ENCODE measurements at places on chromosomes 13 and 19. TPM values are rescaled to one million over a fixed set of nuclear protein-coding genes. Genes with fewer than 3 reads are reported as not detected.
A peak's percentile ranks its signal among the peaks of the same experiment; 100 is the strongest.

The LATS2 gene
- 7.1 TPM for total RNA-seq

DNA sequence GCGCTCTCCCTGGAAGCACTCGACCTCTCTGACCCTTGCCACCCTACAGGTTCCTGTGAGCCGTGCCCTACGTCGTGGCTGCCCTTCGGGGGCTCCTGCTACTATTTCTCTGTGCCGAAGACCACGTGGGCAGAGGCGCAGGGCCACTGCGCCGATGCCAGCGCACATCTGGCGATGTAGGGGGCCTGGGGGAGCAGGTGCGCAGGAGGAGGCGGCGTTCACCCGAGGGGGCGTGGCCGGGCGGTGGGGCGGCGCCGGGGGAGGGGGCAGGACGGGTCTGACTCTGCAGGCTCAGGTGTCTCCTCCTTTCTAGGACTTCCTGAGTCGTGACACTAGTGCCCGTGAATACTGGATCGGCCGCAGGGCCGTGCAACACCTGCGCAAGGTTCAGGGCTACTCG is 26.4 kb downstream of the CLEC4M start:
- ATAC-seq = peak; percentile 16

The PRDX2 gene
- total RNA-seq = 304 TPM

GRCh38 chr13:48532256-48532505 is 699 bp downstream of the RCBTB2 start:
- peak; percentile 5 for ATAC-seq

DNA sequence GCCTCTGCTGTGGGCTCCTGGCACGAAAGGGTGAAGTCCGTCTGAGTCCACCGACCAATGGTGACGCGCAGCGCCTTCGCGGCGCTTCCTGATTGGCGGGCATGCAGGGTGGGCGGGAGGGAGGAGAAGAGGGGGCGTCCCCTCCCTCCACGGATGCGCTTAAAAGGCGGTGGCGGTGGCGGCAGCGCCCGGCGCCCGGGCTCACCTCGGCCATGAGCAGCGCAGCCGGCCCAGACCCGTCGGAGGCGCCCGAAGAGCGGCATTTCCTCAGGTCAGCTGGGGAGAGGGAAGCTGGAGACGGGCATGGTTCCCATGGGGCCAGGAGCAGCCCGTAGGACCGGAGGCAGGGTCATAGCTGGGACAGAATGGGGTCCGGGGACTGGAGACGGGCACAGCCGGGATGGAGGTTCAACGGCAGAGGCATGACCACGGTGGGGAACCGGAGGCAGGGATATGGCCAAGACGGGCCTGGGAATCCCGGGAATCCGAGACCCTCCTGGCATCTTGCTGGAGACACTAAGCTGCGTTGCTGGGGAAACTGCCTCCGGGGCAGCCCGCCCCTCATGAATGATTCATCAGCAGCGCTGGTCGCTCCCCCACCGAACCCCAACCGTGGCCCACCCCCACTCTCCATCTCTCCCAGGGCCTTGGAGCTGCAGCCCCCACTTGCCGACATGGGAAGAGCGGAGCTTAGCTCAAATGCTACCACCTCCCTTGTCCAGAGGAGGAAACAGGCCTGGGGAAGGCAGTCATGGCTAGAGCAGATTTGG is at the start of gene YJEFN3:
Gene YJEFN3 (plus strand): TSS at position 191 of the 770 bp plus-strand sequence. CDS start 22 bp downstream, at position 213.
- ATAC-seq = no peak

DNA sequence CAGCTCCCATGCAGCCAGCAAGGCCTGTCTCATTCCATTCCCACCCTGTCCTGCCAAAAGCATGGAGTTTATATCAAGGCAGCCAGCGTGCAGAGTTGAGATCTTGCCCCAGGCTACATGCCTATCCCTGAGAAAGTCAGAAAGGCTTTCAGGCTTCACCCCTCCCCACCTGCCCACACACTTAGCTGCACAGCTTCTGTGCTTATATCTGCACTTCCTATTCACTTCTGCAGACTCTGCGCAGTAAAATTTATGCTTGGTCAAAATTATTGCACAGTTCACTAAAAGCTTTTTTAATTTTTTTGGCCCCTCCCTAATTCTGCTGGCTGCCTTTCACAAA is 12.5 kb upstream of the ZNF675 start:
- ATAC-seq = no peak

The OR2Z1 gene
- total RNA-seq = not detected

DNA sequence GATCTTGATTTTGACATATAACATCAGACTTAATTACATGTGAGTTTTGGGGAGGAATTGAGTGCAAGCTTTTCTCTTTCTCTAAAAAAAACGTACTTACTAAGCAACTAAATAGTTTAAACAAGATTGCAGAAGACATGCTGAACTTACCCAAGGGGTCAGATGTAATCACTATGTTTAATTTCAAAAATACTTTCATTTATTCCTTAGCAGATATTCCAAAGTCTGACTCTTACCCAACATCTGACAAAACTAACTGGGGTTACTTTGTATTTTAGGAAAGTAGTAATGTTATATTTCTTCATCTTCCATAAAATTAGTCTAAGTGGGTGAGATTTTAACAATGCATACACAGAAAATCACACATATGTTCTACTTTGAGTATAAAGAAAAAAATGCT is 270.2 kb downstream of the DNAJC15 start:
- no peak for ATAC-seq

GRCh38 chr13:38519229-38519911 is 167.5 kb upstream of the FREM2 start:
- no peak for ATAC-seq

GRCh38 chr13:74230984-74231501 is 96.8 kb upstream of the KLF12 start:
- ATAC-seq = no peak

The SIGLEC9 gene
- total RNA-seq = 0.48 TPM

The DAPK3 gene
- 28.8 TPM for total RNA-seq

The CFAP97D2 gene
- not detected for total RNA-seq

GRCh38 chr19:15672580-15673175 is at the start of gene CYP4F12:
CYP4F12 (plus strand) TSS chr19:15673087; CDS start chr19:15673530, 443 bp downstream.
- ATAC-seq = peak; percentile 94

The CAPN12 gene
- total RNA-seq = 2.2 TPM

DNA sequence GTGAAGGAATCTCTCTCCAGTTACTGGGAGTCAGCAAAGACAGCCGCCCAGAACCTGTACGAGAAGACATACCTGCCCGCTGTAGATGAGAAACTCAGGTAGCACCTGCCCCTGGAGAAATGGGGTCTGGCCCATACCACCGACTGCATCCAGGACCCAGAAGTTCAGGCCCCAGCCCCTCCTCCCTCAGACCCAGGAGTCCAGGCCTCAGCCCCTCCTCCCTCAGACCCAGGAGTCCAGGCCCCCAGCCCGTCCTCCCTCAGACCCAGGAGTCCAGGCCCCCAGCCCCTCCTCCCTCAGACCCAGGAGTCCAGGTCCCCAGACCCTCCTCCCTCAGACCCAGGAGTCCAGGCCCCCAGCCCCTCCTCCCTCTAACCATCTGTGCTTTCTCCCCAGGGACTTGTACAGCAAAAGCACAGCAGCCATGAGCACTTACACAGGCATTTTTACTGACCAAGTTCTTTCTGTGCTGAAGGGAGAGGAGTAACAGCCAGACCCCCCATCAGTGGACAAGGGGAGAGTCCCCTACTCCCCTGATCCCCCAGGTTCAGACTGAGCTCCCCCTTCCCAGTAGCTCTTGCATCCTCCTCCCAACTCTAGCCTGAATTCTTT is 3.0 kb downstream of the APOC2 start:
- ATAC-seq = no peak

The NLRP4 gene
- total RNA-seq = not detected

The MATK gene
- total RNA-seq = 0.24 TPM

The GPR18 gene
- total RNA-seq = not detected

- ATAC-seq = no peak
Observed at GRCh38 chr19:43820098-43820883, 6.8 kb upstream of the ZNF283 start.

GRCh38 chr19:7916103-7916954 is 1.7 kb downstream of the TGFBR3L start:
- ATAC-seq = no peak

GRCh38 chr19:40576151-40576584 is 505 bp upstream of the SHKBP1 start:
- peak; percentile 17 for ATAC-seq

- ATAC-seq = no peak
Observed at GRCh38 chr19:30686826-30687566, 314.8 kb downstream of the ZNF536 start.

DNA sequence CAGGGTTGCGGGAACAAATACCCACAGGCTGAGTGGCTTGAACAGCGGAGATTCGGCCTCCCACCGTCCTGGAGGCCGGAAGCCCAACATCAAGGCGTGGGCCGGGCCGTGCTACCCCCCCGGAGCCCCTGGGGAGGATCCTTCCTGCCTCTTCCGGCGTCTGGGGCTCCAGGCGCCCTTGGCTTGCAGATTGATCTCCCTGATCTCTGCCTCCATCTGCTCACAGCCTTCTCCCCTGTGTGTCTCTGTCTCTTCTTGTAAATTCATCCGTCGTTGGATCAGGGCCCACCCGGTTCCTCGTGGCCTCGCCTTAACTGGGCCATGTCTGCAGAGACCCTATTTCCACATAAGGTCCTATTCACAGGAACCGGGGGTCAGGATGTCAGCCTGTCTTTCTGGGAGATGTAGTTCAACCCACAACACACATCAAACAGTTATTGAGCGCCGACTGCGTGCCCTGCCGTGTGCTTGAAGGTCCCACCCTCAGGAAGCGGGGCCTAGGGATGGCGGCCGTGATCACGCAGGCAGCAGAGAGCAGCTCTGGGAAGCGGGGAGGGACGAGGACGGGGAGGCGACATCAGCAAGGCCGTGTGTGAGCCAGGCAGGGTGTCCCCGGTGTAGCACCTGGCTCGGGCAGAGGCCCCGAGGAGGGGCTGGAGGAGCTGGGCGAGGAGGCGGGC is 21.3 kb downstream of the HCN2 start:
- peak; percentile 14 for ATAC-seq

- no peak for ATAC-seq
Observed at GRCh38 chr19:558770-559439, 13.5 kb upstream of the BSG start.

GRCh38 chr19:39126312-39127187 is 964 bp downstream of the PAK4 start:
- peak; percentile 35 for ATAC-seq

The MTUS2 gene
- 0.12 TPM for total RNA-seq

DNA sequence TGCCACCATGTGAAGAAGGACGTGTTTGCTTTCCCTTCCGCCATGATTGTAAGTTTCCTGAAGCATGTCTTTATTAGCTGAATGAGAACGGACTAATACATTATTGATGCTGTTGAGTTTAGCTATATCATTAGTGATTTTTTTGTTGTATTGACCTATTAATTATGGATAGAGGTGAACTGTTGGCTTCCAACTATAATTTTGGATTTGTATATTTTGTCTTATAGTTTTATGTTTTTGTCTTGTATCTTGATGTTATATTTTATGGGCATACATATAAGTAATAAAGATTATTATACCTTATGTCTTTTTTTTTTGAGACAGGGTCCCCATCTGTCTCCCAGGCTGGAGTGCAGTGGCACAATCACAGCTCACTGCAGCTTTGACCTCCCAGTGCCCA is 45.6 kb downstream of the ZNF627 start:
- no peak for ATAC-seq

GRCh38 chr19:36528921-36529518 is 949 bp upstream of the ZNF260 start:
- peak; percentile 61 for ATAC-seq

DNA sequence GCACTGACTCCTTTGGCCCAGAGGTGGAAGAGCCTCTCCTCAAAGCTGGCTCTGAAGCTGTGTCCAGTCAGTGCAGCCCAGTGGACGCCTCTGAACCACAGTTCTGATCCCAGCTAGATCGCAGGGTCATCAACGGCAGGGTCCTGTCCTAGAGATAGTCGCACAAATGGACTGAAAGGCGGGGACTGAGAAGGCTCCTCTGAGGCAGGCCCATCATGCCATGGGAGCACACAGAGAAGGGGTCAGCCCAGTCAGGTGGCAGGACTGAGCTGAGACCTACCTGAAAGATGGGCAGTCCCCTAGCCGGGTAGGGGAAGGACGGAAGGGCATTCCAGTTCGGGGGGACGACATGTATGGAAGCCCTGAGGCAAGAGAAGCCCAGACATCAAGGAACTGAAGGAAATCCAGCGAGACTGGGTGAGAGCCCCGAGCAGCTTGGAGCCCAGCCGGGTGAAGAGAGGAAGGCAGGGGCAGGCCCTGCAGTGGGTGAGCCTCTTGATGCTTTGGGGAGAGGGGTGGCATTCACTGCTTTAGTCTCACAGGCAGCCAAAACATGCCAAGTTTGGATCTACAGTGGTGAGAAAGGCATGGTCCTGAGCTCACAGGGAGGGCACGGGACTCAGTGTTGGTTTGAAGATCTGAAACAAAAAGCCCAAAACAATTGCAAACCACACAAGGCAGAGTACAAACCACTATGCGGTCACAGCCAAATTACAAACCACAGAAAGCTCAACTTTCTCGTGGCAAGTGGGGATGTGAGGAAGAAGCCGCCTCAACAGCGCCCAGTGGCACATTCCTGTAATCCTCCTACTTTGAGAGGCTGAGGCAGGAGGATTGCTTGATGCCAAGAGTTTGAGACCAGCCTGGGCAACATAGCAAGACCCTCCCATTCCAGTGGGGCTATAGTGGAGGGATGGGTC is 10.0 kb downstream of the CALM3 start:
- ATAC-seq = no peak
